Stimulated activated CD4-positive, alpha-beta T cell treated with anti-CD3 and anti-CD28 coated beads, Interleukin-4, amount 100 ng/mL, for 1 hour (primary cell): ENCODE measurements at places on chromosomes 12 and 14.

GRCh38 chr12:76470028-76470939 is 89.3 kb downstream of the OSBPL8 start:
- no peak for DNase-seq

DNA sequence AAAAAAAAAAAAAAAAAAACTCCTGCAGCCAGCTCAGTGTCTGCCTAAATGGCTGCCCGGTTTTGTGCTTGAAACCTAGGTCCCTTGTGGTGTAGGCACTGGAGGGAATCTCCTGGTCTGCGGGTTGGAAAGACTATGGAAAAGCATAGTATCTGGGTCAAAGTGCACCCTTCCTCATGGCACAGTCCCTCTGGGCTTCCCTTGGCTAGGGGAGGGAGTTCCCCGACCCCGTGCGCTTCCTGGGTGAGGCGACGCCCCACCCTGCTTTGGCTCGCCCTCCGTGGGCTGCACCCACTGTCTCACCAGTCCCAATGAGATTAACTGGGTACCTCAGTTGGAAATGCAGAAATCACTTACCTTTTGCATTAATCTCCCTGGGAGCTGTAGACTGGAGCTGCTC is 14.3 kb downstream of the PTCSC3 start:
- DNase-seq: no peak

DNA sequence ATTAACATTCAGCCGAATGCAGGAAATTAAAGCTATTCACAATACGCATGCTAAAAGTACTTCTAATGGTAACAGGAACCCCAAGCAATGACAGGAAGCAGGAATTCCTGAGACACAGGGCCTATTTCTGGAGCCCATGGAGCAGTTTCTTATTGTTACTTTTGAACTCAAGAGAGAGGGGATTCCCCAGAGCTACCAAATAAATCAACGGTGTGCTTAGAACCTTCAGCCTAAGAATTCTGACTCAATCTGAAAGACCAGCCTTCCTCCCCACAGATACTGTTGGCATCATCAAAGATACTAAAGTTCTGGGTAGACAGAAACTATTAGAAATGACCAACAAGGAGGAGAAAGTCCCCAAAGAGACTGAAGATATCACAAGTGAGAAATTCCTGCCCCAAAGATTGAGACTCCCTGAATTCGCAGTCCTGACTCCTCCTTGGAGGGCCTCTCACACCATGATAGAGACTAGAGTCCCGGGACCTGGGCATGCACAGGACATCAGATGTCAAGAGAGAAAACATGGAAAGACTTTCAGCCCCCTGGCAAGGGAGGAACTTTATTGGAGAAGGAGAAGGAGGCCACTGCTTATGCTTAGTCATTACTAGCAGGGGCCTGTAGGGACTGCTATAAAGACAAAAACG is 32.7 kb downstream of the RTRAF start:
- no peak for DNase-seq

GRCh38 chr12:104683831-104684503 is 227.2 kb downstream of the CHST11 start:
- DNase-seq: no peak

DNA sequence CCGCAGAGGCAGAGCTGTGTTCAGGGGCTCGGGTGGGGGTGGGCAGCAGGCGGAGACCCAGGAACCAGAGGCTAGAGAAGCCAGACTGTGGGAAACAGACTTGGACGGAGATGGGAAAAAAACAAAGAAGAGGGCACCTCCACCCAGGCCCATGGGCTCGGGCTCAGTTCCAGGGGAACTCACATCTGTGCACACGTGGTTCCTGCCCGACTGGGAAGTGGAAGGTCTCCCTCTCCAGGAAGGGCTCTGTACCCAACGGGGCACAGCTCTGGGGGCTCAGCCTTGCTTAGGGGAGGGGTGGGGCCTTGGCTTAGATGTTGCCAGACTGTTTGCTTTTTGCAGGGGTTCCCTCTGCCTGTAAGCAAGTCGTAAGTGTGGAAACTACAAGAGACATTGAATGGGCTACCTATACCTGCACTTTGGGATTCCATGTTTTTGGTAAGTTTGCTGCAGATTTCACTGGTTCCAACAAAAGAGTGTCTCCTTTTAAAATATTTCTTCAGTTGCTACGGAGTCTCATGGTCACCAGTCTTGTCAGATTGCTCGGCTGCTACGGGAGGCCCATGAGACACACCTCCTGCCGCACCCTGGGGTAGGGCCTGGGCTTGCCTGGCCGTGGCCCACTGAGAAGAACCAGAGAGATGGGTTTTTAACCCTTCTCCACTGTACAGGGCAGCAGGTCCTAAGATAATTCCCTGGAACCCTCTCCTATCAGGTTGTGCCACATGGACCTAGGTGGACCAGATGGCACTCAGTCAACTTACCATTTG is 127.6 kb upstream of the EVL start:
- DNase-seq: no peak

GRCh38 chr12:92110083-92110640 is 35.5 kb downstream of the BTG1 start:
- DNase-seq: no peak

- DNase-seq: no peak
These were observed 399.0 kb downstream of the NAV3 start for GRCh38 chr12:78229591-78230101.

- DNase-seq: no peak
These were observed 242.6 kb upstream of the CRY1 start for GRCh38 chr12:107335802-107336570.

GRCh38 chr12:92729773-92730305 is 27.1 kb downstream of the PLEKHG7 start:
- no peak for DNase-seq

DNA sequence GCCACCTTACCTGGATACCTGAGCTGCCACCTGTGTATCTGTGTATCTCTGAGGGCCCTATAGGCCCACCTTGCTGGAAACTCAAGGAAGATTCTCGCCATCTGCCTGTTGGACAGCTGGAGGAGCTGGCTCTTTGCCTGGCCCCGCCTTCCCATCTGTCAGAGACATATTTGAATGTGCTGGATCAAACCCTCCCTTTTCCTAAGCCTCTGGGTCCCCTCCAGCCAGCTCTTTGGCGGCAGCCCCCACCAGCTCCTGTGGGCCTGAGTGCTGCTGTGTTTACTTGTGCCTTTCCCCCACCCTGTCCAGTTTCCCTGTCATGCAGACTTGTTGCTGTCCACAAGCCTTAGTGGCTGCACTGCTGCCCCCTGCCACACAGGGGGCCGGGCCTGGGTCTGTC is 55.9 kb upstream of the SRSF5 start:
- DNase-seq: no peak

DNA sequence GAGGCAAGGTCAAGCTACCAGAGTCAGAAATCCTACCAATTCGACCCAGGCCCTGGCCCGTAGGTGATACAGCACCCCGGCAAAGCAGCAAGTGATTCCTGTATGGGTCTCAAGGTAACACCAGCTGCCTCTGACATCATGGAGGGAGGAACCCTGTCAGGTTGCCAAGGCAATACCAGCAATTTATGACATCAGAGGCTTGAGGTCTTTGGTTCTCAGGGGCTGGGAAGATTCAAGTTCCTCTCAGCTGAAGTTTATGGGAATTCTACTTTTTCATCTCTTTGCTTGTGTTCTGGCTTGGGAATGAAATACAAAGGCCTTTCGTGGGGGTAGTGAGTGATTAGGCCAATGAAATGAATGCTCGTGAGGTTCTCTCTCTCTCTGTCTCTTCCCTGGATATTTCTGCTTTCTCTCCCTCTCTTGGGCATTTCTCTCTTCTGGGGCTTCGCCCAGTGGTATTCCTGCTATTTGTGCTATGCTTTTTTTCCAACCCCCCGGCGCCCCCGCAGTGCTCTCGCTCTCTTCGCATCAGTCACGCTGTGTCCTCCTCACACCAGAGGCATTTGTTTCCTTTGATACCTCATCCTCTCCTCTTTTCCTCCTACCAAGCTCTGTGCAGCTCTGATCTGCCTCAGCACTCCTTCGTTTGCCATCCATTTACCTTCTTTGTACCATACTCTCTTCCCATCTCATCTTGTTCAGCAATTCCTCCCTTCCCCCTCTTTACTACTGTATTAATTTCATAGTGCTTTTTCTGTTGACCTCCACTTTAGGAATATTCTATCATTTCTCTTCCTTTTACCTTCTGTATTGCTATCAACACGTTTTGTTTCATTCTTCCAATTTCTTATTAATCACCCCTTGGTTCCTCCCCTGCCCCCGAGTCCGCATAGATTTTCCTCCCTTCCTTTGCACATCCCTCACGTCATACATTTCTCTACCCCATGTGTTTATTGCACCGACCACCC is 2.9 kb downstream of the ZFHX2 start:
- no peak for DNase-seq

GRCh38 chr14:76767681-76768656 is 6.7 kb downstream of the VASH1 start:
- peak; percentile 38 for DNase-seq

DNA sequence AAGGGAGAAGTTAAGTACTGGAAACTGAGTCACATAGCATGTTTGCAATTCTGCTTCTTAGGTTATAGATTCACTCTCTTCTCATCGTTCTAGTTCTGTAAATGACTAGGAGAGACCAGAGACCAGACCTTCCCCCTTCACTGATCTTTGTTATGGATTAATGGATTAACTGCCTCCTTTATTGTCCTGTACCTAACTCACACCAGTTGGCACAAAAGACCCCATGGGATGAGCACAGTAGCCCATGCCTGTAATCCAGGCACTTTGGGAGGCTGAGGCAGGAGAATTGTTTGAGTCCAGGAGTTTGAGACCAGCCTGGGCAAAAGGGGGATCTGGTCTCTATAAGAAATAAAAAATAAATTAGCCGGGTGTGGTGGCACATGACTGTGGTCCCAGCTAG is 20.8 kb downstream of the BCAT1 start:
- DNase-seq: no peak

DNA sequence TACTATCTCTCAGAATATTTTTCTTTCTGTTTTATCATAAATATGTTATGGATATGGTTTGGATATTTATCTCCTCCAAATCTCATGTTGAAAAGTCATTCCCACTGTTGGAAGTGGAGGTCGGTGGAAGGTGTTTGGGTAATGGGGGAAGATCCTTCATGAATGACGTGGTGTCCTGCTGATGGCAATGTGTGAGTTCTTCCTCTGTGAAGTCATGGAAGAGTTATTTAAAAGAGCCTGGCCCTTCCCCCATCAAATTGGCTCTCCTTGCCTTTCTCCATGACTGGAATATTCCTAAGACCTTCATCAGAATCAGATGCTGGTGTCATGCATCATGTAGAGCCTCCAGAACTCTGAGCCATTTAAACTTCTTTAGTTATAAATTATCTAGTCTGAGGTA is 1291.6 kb downstream of the FSCB start:
- DNase-seq: no peak

- DNase-seq: no peak
These were observed 1.8 kb downstream of the CCDC85C start for GRCh38 chr14:99602054-99602787.

- peak; percentile 89 for DNase-seq
These were observed at the start of gene FBXL14 for GRCh38 chr12:1594261-1595025. TSS of gene FBXL14 (minus strand) at chr12:1594581. CDS start at chr12:1594066, 515 bp downstream.

GRCh38 chr14:99674776-99675381 is 9.2 kb upstream of the CYP46A1 start:
- no peak for DNase-seq

DNA sequence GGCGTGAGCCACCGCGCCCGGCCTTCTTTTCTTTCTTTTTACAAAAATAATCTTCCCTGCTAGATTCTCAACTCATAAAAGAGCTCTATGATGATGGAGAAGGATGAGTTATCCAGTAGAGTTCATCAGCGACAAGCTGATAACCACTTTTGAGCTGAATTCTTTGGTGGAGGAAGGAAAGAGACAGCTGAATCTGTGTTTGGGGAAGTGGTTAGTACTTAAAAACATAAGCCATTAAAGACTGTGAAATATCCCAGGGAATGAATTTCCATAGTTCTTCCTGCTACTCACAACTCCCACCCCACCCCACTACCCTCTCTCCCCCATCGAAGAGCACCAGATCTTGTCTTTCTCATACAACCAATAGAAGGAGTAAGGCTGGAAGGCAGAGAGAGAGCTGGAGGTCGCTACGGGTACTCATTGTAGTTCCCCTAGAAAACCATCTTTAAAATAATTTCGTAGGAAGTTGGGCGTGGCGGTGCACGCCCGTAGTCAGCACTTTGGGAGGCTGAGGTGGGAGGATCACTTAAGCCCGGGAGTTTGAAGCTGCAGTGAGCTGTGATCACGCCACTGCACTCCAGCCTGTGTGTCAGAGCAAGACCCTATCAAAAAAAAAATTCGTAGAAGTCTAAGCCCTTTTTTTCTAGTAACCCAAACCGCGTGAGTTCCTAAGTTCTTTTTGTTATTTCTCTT is 647 bp upstream of the ESPL1 start:
- DNase-seq: peak; percentile 34

DNA sequence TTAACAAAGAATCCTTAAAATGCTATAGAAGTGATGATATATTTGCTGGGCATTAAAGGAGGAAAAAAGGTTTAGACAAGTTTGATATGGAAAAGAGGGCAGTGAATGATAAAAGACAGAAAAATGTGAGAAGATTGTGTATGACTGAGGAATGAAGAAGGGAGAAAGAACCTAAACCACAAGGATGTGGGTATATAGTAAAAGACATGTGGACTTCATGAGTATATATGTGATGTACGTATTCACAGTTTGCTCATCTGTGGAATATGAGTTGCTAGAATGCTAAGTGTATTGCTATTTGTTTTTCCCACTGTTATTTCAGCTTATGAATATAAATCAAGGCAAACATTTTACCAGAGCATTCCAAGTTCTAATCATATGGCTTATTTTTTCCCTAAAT is 2.1 kb upstream of the SLC16A7 start:
- no peak for DNase-seq

- no peak for DNase-seq
These were observed 204.6 kb upstream of the PLXNC1 start for GRCh38 chr12:93943780-93944179.

GRCh38 chr14:90400904-90401561 is 4.2 kb downstream of the CALM1 start:
- no peak for DNase-seq

DNA sequence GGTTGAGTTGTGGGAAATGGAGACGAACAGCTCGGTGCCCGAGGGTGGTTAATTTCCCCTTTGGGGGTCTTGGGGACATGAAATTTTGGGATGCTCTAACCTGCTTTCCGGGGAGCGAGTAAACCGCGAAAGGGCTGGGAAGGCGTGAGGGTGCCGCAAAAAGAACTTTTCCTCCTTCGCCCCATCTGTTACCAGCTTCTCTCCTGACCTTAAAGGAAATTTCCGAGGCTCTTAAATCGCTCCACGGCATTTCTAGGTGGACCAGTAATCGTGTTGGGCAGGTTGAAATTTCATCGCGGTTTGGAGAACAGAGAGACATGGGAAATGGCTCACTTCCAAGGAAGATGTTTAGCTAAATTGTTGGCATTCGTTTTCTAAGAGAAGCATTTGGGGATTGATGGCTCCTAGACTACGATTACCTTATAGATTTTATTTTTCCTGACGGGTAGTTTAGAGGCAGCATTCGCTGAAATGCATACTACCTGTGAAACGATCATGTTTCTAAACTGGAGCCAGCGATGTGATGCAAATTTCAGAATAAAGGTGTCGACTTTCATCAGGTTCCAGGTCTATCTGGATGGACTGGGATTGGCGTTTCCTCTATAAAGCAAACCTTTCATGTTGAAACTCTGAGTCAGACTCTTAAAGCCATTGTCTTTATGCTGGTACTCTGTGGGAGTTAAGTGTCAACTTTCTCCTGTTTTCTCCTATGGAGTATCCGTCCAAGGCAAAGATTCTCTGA is 414.5 kb downstream of the PCNX1 start:
- no peak for DNase-seq

- no peak for DNase-seq
These were observed 144.0 kb downstream of the SPTSSA start for GRCh38 chr14:34318014-34318413.
